ENCODE measurements at places on chromosomes 13 and 19.

- DNase-seq, result no peak
These were observed 140.7 kb downstream of the KCTD12 start for GRCh38 chr13:76745261-76746200.

GRCh38 chr13:72875233-72875632 lies 93.3 kb downstream of the PIBF1 start:
- no peak for DNase-seq

DNA sequence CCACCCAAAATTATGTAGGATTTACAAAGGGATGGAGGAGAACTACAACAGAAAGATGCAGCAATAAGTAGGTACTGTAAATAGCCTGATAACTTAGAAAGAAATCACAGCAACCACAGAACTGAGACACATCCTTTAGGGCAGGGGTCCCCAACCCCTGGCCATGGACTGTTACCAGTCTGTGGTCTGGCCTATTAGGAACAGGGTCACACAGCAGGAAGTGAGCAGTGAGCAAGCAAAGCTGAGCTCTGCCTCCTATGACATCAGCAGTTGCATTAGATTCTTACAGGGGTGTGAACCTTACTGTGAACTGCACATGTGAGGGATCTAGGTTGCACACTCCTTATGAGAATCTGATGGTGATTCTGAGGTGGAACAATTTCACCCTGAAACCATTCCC lies 997.6 kb downstream of the DIAPH3 start:
- DNase-seq, result no peak

GRCh38 chr19:34184880-34185491 lies 12.7 kb downstream of the LSM14A start:
- DNase-seq, result no peak

GRCh38 chr13:89214185-89214584 lies 1543.0 kb downstream of the SLITRK5 start:
- no peak for DNase-seq

DNA sequence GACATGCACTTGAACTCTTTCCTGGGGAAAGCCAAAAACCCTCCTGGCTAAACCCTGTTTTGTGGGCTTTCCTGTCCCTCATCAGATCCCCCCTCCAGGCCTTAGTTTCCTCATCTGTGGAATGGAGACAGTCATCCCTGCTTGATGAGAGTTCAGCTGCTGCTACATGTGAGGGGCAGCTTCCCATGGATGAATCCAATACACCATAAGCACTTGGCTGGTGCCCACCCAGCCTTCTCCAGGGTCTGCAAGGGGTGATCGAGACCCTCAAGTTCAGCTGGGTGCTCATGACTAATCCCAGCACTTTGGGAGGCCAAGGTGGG lies 21.6 kb downstream of the IL12RB1 start:
- DNase-seq, result no peak

- DNase-seq, result no peak
These were observed 54.9 kb downstream of the ZNF726 start for GRCh38 chr19:23969630-23970029.
